Upper lobe of right lung (tissue), 1 donor: ENCODE measurements at places on chromosomes 6 and 20. TPM values are rescaled to one million over a fixed set of nuclear protein-coding genes. Genes with fewer than 3 reads are reported as not detected.
A peak's percentile ranks its signal among the peaks of the same experiment; 100 is the strongest.

DNA sequence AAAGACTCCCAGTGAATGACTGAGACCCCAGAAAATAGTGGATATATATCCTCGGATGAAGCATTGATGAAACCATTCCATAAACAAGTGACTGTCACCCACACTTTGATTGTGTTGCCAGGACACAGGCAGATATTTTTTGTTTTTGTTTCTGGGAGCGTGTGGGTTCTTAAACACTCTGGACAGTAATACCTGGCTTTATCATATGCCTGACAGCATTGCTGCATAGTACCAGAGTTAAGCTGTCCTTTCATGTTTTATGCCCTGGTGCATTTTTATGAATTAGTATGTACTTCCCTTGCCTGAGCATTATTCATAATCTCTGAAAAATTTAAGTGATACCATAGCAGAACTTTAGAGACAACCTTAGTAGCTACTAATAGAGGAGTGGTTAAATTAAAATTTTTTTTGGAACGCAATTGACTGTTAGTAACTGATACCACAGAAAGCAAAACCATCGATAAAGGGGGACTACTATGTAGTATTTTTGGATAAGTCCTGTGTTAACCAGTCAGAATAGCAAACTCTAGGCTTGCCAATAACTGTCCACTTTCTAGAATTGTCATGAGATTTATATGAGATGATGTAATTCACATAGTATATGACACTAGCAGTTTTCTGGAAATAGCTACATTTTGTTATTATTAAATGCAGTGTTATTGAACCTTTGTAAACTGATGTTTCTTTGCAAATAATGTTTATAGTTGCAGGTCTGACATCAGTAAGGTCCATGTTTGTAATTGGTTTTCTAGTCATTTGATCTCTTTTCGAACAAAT is 30.4 kb downstream of the SENP6 start:
- no peak overlapping the region for H3K4me3 ChIP-seq
- H3K36me3 ChIP-seq = peaks cover 41% of the 10 kb centered on the region
- H3K27me3 ChIP-seq = no peaks in the 10 kb centered on the region
- no peak for DNase-seq
- no peak overlapping the region for H3K27ac ChIP-seq

DNA sequence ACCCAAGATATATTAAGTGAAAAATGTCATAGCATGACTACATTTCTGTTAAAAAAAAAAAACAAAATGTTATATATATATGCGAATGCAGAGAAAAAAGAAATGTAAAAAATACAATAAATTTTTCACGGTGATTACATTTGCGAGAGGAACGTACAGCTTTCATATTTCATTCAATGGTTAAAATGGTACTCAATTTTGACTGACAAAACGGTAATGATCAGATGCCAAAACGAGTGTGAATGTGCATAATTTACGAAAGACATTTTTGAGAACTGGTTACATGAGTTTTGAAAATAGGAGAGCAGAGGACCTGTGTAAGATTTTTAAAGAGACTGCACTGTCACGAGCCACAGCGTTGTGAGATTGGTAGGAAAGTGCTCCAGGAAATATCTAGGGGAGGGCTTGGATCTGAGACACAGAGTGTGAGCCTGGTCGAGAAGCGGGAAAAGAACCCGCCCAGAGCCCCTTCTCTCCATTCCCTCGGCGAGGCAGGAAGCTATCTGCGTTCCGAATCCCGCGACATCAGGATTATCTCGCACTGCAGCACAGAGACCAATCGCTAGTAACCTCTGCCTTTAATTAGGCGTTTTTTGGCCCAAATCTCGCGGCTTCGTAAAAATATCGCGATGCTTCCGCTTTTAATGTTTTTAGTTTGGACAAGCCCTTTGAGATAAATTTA is 28.5 kb downstream of the TRIM27 start:
- H3K4me3 ChIP-seq = peak overlapping the region; percentile 70
- H3K27ac ChIP-seq = peak overlapping the region; percentile 99
- H3K27me3 ChIP-seq = no peaks in the 10 kb centered on the region
- peak; percentile 90 for DNase-seq
- peaks cover 6% of the 10 kb centered on the region for H3K36me3 ChIP-seq

GRCh38 chr20:11197851-11198250 is 524.1 kb upstream of the JAG1 start:
- no peaks in the 10 kb centered on the region for H3K36me3 ChIP-seq
- H3K27me3 ChIP-seq = no peaks in the 10 kb centered on the region
- DNase-seq = no peak
- peaks cover 3% of the 10 kb centered on the region for H3K4me1 ChIP-seq
- H3K27ac ChIP-seq = no peak overlapping the region

DNA sequence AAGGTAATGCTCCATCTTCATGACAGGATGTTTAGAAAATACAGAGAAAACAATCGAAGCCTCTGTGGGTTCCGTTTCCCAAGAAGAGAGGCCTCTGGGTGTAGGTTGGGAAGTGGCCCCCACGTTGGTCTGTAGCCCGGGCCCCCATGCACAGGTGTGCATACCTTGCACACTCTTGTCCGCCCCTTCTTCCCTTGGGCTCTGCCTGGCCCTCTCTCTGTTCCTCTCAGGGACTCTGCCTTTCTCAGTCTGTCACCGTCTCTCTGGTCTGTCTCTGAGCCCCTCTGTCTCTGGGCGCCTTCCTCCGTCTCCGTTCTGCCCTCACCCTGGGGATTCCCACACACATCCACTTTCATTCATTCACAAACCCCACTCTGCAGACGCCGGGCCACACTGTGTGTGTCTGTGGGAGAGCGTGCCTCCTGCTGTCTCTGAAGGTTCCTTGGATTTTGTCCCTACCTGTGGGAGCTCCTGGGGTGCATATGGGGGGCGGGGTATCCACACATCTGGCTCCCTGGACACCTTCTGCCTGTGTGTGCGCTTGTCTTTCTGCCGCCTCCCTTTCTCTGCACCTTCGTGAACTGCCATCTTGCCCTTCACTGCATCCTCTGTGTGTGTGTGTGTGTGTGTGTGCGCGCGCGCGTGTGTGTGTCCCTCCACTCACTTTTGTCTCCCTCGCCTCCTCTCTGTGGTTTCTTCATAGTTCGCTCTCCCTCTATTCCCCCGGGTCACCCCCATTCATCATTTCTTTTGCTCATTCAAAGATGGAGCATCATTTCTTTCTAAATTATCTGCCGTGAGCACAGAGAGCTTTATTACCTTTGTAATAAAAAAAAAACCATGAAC is 75.3 kb downstream of the SRC start:
- H3K4me3 ChIP-seq = no peak overlapping the region

DNA sequence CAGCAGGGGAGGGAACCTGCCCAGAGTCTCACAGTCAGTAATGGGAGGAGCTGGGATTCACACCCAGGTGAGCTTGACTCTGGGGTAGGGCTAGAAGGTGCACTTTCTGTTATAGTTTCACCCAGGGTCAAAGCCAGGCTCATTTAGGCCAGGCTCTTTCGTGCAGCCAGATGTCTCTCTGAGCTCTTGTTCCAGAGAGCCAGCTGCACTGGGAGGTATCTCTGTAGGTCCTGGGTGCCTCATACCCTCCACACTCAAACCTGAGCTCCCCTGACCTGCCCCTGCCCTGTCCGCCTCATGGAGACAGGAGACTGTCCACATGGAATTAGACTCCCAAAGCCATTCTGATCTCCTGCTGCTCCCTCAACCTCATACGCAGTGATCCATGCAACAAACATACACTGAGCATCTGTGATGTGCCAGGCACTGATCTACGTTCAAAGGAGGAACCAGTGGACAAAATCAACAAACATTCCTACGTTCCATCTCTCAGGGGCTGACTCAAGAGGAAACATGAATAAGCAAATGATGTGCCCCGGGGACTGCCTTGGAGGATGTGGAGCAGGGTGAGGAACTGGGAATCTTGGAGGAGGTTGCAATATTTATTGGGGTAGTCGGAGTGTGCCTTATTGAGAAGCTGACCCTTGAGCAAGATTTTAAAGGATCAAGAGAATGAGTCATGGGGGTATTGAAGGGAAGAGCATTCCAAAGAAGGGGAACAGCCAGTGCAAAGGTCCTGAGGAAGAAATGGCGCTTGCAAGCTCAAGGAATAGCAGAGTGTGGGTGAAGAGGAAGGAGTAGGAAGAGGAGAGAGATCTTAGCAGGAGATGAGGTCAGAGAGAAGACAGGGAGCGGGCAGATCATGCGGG is 71.3 kb upstream of the TOX2 start:
- H3K4me3 ChIP-seq = no peak overlapping the region
- H3K4me1 ChIP-seq = peaks cover 13% of the 10 kb centered on the region
- no peak for DNase-seq
- no peak overlapping the region for H3K27ac ChIP-seq

DNA sequence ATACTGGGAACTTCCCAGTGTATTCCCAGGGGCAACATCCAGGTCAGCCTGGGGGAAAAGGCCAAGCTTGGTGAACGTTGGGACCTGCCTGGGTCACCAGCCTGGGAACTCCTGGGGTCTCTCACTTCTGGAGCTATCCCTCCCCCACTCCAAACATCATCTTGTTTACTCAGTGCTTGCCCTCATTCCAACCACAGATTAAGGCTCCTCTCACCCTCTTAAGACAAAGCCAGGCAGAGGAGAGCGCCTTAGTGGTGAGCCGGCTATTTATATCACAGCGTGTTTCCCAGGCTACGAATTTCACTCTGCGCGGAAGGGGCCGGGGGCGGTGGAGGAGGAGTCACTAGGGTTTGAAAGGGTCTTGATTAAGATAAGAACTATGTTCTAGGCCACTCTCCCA is 12.1 kb downstream of the PRPH2 start:
- no peak overlapping the region for H3K27ac ChIP-seq
- no peak for DNase-seq
- H3K27me3 ChIP-seq = no peaks in the 10 kb centered on the region

- H3K4me1 ChIP-seq = no peaks in the 10 kb centered on the region
- no peak overlapping the region for H3K4me3 ChIP-seq
- H3K27me3 ChIP-seq = no peaks in the 10 kb centered on the region
- peaks cover 14% of the 10 kb centered on the region for H3K36me3 ChIP-seq
Observed at GRCh38 chr6:20479526-20479925, 54.7 kb upstream of the CDKAL1 start.

DNA sequence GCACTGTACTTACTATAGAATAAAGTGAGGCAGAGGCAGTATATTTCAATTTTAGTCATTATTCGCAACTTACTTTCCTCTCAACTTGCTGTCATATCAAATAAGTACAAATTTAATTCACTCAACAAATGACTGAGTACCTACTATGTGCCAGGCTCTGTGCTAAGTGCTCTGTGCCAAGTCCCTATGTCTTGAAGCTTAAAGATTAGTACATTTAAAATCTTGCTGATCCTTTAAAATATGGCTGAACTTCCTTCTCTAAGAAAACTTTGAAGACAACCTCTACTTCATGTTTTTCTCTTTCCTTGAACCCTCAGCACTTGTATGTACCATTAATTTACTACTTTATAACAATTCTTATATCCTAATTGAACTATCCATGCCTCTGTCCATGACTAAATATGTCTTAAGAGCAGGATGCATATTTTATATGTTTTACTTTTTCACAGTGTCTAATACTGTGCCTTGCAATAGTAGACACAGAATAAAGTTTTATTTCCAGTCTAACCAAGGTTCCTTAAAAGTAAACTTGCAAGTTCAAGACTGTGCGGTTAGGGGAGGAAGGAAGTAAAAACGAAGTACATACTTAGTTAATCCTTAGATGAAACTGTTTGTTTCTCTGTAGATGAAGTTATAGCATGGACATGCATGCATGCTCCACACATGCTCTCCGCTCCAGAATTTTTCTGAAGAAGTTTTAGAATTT is 10.0 kb upstream of the LATS1 start:
- H3K4me3 ChIP-seq = no peak overlapping the region
- H3K4me1 ChIP-seq = no peaks in the 10 kb centered on the region
- DNase-seq = no peak
- peak overlapping the region; percentile 14 for H3K27ac ChIP-seq
- no peaks in the 10 kb centered on the region for H3K27me3 ChIP-seq

DNA sequence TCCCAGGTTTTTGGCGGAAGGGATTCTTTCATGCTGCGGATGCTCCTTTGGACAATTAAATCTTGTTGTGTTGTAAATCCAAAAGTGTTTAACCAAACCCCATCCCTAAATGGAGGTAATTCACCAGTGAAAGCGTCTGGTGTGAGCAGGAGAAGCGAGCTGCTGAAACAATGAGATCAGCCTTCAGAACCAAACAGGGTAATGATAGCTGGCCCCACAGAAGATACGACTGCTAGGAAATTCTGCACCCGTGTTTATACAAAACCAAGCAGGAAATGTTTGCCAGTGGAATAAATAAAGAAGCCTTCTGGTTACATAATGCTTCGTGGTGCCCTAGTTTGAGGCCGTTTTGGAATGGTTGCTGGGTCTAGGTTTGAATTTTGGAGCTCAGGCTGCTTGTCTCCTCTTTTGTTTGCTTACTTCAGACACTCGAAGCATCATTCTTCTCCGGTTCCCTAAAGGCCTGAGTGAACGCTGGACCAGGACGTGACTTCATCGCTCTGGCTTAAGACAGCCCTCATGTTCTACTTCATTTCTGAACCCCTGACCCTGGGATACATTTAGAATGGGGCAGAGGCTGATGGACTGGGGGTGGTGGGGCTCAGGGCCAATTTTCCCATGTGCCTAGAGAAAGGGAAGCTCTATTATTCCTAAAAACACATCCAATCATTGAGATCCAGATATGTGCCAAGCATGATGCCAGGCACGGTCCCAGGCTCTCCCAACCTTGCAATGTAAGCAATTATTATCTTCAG is 61.6 kb upstream of the JAG1 start:
- H3K4me1 ChIP-seq = no peaks in the 10 kb centered on the region
- no peaks in the 10 kb centered on the region for H3K36me3 ChIP-seq
- no peak for DNase-seq
- H3K4me3 ChIP-seq = no peak overlapping the region

The TTLL9 gene
- 0.49 TPM for total RNA-seq

The GPLD1 gene
- total RNA-seq = 3.1 TPM

The FHL5 gene
- total RNA-seq = 40.1 TPM

The PRDM1 gene
- total RNA-seq = 17.5 TPM

The SYNDIG1 gene
- not detected for total RNA-seq

The EIF6 gene
- 78.8 TPM for total RNA-seq

The ARHGAP18 gene
- total RNA-seq = 60.8 TPM

The KCNK5 gene
- total RNA-seq = 10.0 TPM

The CLDN20 gene
- not detected for total RNA-seq

The C20orf144 gene
- total RNA-seq = 0.23 TPM

The SPTLC3 gene
- 35.3 TPM for total RNA-seq

The SPATS1 gene
- not detected for total RNA-seq

The DPPA5 gene
- total RNA-seq = not detected

The BYSL gene
- total RNA-seq = 11.6 TPM
